ENCODE measurements at places on chromosomes 3 and 15. TPM values are rescaled to one million over a fixed set of nuclear protein-coding genes. Genes with fewer than 3 reads are reported as not detected.

DNA sequence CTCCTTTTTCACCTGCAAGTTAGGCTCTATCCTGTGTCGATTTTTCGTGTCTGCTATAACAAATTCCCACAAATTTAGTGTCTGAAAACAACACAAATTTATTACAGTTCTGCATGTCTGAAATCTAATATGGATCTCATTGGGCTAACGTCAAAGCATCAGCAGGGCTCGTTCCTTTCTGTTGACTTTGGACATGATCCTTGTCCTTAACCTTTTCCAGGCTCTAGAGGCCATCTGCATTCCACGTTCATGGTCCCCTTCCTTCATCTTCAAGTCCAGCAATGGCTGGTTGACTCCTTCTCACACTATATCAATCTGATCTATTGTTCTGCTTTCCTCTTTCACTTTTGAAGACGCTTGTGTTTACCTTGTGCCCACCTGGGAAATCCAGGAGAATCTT lies 165.7 kb upstream of the RARB start:
- no peak for DNase-seq

Gene SMCO1
- not detected for total RNA-seq

Gene SAMD7
- not detected for total RNA-seq

Gene ADIPOQ
- total RNA-seq, result not detected

GRCh38 chr3:40020689-40021088 lies 211.3 kb downstream of the MYRIP start:
- DNase-seq, result no peak

DNA sequence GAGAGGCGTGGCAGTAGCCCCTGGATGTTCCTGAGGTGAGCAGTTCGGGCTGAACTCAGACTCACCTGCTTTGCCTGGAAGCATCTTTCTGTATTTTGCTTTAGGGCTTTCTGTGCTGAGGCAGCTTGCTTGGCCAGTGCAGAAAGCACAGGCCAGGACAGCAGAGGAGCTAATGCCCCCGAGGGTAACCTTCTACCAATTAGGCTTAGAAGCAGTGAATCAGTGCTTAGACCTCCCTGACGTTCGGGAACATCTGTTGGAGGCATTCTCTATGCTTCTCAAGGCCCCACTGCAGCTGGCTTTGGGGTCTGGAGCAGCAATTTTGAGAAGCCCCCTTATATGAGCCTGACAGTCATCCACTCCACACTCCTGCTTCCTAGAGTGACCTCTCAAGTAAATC lies 350.7 kb upstream of the PROK2 start:
- DNase-seq, result no peak

- no peak for DNase-seq
Measured at GRCh38 chr15:39713846-39714245, 68.8 kb downstream of the FSIP1 start.

DNA sequence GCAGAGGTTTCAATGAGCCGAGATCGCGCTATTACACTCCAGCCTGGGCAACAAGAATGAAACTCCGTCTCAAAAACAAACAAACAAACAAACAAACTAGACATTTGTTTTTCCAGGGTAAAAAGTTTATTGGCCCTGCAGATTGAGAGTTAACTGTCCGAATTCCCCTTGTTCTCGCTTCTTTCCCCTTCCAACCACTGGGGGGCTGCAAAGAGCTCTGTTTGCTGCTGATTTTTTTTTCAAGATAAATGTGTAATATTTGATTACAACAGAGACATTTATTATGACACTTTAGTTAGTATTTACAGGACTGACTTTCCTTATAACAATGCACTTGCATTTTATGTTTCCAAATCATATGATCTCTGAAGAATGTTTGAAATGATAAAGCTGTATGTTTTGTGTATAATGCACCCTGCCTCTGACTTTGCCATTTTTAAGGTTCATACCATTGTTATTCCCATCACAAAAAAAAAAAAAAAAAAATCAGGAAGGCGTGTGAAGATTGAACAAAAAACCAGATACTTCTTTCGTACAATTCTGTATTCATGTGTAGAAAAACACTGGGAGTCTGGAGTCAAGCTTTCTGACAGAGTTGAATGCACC lies 2.8 kb downstream of the CLSTN2 start:
- no peak for DNase-seq

Gene MAP6D1
- 1.5 TPM for total RNA-seq

Gene CHMP2B
- 28.4 TPM for total RNA-seq

GRCh38 chr3:125662675-125663074 lies 67.4 kb upstream of the OSBPL11 start:
- DNase-seq, result no peak

GRCh38 chr3:178777718-178778411 lies 241.6 kb downstream of the KCNMB2 start:
- DNase-seq, result no peak

Gene GSK3B
- total RNA-seq, result 43.9 TPM

Gene HDDC3
- total RNA-seq, result 24.6 TPM

- DNase-seq, result no peak
Measured at GRCh38 chr15:85631018-85631417, 163.7 kb downstream of the KLHL25 start.

Gene ICE2
- 56.2 TPM for total RNA-seq

DNA sequence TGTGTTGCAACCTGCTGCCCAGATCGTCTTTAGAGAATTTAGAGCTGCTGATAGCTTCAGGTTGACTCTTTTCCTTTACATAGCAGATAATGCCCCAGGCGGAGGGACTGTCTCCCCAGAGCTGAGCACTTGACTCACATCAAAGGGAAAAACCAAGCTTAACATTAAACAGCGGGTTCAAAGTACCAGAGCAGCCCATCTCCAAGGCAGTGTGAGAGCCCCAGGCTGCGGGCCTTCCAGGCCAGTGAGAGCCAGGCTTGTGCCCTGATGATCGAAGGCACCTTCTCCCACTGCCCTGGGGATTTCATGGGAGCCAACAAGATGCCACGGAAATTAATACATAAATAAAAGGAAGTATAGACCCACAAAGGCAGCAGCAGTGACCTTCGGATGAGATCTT lies 275.6 kb downstream of the XXYLT1 start:
- DNase-seq, result no peak

DNA sequence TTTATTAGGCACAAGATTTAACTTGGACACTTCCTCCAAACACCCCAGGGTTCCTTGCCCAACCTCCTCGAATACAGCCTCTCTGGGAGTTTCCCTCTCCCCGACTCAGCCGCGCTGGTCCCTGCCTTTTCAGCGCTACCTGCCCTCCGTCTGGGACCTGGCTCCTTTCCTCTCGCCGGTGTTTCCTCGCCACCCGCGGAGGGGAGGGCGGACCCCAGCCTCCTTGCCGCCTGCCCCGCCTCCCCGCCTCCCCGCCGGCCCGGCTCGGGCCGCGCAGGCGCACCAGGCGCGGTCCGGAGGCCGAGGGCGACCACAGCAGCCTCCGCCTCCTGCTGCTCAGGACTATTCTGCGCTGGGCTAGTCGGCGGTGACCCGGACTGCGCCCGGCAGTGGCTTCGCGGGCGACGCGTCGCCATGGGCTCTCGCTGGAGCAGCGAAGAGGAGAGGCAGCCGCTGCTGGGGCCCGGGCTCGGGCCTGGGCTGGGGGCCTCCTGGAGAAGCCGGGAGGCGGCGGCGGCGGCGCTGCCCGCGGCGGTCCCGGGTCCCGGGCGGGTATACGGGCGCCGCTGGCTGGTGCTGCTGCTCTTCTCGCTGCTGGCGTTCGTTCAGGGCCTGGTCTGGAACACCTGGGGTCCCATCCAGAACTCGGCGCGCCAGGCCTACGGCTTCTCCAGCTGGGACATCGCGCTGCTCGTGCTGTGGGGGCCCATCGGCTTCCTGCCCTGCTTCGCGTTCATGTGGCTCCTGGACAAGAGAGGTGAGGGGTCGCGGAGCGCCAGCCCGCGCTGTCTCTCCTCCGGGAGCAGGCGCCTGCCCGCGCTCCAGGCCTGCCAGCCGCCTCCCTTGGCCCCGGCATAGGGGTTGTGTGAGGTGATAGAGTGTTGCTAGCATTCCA lies at the start of gene SLC49A4:
SLC49A4 (plus strand) TSS at position 291 of the 895 bp plus-strand sequence; CDS start at position 415, 124 bp downstream.
- DNase-seq, result peak; percentile 27

Gene CILP
- total RNA-seq, result 0.05 TPM
